ENCODE measurements at places on chromosomes 13 and 19.

DNA sequence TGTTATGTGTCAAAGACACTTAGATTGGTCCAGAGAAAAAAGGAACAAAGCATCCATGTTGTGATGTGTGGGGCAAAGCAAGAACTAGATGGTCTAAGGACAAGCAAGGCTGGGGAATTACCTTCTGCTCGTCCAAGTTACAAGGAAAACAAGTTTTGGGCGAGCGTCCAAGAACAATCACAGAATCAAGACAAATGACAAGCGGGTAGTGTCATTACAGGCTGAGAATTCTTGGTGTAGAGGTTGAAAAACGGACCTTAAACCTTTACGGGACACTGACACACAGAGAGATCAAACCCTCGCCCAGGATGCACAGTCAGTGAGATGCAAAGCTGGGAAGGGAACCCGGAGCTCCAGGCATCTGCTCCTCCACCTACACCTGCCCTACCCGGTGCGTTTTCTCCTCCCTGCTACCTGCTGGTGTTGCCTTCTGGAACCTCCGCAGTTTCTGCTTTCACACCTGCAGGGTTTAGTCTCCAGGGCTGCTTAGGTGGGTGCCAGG is 515 bp upstream of the ZNF324B start:
- no peak for DNase-seq

- DNase-seq: no peak
Observed at GRCh38 chr13:93794197-93794885, 567.7 kb downstream of the GPC6 start.

- no peak for DNase-seq
Observed at GRCh38 chr13:27132538-27132937, 39.1 kb downstream of the USP12 start.

DNA sequence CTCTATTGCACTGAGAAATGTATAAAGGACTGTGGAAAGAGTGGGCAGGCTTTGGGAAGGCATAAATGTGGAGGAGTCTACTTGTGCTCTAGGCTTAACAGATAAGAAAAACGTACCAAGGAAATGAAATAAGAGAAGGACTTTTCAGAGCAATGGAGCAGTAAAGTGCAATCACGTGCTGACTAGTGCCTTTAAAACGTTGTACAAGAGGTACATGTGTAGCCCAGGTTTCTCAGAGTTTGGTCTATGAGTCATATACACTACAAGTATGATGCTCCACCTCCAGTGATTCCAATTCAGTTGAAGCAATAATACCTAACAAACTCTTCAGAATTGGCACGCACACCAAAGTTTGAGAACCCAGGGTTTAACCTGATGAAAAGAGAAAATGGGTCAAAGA is 13.4 kb upstream of the FNDC3A start:
- DNase-seq: no peak

DNA sequence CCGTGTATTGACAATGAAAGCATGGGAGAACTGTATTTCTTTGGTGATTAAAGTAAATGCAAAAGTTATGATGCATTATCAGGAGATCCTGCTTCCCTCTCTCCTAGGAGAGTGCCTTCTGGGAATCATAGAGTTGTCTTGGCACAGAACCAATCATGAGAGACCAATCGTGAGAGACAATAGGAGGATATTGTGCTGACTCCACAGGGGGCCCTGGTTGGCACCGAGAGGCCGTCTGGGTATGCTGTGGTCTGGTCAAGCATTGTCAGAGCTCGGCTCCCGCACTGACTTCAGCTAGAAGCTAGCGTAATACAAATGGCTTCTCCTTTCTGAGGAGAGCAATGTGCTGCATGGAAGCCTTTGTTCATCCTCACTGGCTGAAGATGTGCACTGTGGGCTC is 131.5 kb upstream of the GJB6 start:
- DNase-seq: no peak
